ENCODE measurements at places on chromosomes 7 and 10.

DNA sequence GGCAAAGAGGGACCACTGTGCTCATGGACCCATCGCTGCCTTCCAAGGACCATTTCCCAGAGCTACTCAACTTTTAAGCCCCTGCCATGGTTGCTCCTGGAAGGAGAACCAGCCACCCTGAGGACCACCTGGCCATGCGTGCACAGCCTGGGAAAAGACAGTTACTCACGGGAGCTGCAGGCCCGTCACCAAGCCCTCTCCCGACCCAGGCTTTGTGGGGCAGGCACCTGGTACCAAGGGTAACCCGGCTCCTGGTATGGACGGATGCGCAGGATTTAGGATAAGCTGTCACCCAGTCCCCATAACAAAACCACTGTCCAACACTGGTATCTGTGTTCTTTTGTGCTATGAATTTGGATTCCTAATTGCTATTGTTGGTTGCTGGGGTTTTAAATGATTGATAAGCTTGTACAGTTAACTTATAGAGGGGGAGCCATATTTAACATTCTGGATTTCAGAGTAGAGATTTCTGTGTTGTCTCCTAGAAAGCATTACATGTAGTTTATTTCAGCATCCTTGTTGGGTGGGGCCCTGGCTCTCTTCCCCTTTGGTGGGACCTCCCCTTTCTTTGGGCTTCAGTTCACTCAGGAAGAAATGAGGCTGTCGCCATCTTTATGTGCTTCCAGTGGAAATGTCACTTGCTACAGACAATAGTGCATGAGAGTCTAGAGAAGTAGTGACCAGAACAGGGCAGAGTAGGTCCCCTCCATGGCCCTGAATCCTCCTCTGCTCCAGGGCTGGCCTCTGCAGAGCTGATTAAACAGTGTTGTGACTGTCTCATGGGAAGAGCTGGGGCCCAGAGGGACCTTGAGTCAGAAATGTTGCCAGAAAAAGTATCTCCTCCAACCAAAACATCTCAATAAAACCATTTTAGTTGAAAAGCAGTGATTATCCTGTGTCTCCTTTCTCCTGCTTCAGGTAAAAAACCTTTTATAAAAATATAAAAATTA is 19.4 kb downstream of the LAT2 start:
- no peak for DNase-seq

- DNase-seq = no peak
Observed at GRCh38 chr7:44967571-44968446, 11.0 kb downstream of the MYO1G start.

GRCh38 chr10:99530108-99531025 is 2.4 kb upstream of the NKX2-3 start:
- no peak for DNase-seq

DNA sequence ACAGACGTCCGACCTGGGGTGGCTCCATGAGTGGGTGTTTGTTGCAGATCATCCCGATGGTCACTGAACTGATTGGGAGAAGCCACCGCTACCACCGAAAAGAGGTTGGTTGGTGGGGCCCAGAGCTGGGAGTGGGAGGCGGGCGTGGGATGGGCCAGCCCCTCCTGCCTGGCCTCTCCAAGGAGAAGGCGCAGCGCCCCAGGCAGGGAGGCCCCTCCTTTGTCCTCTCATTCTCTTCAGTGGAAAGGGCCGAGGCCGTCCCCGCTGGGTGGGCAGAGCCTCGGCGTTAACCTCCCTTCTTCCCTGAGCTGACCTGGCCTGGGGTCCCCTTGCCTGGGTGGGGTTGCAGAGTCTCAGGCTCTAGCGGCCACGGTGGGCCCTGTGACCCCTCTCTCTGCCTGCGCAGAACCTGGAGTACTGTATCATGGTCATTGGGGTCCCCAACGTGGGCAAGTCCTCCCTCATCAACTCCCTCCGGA is 5.2 kb downstream of the MTG1 start:
- no peak for DNase-seq

- DNase-seq = no peak
Observed at GRCh38 chr10:32190890-32191491, 134.8 kb upstream of the KIF5B start.

DNA sequence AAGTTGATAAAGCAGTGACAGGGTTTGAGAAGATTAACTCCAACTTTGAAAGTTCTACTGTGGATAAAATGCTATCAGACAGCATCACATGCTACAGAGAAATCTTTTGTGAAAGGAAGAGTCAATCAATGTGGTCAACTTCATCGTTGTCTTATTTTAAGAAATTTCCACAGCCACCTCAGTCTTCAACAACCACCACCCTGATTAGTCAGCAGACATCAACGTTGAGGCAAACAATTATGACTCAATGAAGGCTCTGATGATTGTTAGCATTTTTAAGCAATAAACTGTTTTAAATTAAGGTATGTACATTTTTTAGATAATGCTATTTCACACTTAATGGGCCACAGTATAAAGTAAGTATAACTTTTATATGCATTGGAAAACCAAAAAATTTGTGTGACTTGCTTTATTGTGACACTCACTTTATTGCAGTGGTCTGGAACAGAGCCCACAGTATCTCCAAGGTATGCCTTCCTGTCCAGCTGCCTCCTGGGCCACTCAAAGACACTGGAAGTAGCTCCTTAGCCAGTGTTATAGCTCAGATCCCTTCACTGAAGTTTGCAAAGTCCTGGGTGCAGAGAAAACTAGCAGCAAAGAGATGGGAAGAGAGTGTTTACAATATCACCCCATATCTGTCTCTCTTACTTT is 293.1 kb downstream of the ARHGAP12 start:
- DNase-seq = no peak

DNA sequence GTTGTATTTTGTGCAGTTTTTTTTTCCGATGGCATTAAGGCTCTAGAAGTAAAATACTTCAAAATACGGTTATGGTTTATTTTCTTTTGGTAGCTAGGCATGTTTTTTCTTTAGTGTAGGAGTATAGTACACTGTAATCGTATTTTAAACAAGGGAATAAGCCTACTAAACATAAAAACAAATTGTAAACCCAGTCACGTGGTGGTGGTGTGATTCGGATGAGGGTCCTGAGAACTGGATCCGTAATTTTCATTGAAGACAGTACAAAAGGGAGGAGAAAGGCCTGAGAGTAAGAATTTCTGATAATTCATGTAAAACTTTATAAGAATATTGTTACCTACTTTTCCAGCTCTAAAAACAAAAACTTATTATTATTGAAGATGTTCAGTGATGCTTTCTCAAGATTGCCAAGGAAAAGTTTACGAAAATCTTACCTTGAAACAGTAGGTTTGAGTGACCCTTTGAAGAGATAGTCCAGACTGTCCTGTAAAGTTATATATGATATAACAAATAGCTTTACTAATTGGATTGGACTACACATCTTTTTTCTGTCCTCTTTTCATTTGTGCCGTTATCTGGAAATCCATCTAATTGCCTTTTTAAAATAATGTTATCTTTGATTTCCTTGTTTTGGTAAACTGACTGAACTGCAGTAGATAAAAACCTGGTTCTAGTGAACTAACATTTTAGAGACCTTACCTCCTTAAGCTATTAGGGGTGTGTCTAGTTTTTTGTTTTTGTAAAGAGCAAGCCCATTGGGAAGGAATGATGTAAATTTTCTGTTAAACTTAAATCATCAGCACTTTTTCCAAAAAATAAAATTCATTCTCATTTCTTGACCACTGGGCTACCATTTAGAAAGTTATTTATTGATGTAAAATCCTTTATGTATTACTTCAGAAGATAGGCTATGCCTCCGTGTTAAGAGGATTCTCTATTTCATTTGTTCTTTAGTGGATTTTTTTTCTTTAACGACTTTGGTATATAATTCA is 1.0 kb upstream of the PBLD start:
- no peak for DNase-seq

- no peak for DNase-seq
Observed at GRCh38 chr10:121080281-121080891, 229.2 kb downstream of the WDR11 start.

DNA sequence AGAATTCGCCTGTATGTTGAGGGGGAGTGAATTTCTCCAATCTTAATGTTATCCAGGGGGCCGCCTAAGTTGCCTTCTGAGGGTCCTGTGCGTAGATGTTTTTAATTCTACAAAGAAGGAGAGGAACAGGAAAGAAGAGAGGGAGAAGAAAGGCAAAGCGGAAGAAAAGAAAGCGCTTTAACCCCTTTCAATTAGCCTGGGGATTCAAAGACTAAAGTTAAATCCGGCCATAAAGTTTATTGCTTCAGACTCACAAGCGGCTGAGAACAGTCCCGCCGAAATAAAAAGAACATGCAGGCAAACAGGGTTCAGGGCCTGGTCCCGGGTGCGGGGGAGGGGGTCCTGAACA is 4.5 kb downstream of the HOXA5 start:
- no peak for DNase-seq

DNA sequence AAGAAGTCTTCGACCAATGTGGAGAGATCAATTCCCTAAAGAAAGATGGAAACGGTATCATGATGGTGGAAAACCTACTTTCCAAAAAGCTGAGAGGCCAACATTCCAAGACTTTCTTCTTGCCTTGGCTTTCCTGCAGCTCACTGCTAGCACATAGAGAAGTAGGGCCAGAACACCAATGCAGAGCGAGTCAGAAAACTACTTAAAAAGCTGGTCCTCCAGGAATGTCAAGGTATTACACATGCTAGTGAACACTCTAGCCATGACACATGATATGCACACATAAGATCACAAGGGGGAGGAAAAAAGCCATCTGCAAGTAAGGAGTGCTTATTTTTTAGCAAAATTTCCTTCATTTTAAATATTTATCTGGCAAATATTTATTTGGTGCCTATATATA is 22.7 kb downstream of the GPAM start:
- DNase-seq = no peak

DNA sequence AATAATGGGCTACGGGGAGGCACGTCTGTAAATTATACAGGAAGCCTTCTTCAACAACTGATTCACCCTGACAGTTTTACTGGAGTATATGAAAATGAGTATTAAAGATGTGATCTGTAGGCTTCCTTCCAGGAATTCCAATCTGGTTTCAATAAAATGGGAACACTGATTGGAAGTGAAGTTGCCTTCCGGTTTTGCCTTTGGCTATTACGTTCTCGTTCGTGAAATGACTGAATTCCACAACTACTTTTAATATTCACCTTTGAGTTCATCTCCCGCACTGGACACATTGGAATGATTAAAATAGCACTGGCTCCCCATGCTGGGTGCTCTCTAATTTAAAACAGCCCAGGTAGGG is 350.1 kb upstream of the MKI67 start:
- no peak for DNase-seq

- no peak for DNase-seq
Observed at GRCh38 chr10:121579656-121580055, 18.6 kb downstream of the FGFR2 start.

DNA sequence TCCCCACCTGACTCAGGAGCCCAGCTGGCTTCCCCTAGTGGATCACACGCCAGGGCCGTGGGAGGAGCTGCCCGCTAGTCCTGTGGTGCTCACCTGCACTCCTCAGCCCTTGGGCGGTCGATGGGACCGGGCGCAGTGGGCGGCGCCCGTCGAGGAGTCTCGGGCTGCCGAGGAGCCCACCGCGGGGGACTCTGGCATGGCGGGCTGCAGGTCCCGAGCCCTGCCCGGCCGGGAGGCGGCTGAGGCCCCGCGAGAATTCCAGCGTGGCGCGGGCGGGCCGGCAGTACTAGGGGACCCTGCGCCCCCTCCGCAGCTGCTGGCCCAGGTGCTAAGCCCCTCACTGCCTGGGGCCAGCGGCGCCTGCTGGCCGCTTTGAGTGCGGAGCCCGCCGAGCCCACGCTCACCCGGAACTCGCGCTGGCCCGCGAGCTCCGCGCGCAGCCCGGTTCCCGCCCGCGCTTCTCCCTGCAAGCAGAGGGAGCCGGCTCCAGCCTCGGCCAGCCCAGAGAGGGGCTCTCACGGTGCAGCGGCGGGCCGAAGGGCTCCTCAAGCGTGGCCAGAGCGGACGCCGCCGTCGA is 367.9 kb downstream of the TYW1 start:
- no peak for DNase-seq

DNA sequence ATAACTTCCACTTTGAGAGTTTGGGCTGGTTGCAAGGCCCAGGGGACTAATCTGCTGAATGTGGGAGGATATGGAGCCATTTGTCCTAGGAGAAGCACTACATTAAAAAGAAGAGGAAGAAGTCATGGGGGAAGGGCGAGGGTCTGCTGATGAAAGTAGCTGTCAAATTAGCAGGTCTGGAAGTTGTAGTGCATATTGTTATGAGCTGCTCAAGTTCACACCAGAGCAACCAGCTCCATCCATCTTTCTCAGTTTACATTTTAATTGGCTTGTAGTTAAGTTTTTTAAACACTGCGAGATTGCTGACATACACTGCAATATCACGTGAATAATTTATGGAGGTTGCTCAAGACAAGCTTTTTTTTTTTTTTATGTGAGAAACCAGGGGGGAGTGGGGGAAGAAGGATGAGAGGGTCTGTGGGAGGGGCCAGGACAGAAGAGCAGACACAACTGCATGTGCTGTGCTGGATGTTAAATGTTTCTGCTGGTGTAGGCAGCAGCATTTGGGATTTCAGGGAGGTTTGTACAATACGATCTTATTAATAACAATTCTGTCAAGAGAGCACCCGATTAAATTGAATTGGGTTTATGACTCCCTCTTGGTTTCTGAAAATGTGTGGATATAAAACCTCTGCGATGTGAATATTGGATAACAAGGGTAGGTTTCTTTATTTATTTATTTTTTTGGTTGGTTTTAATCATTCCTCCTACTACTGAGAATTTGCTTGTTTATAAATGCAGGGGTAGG is 759.0 kb upstream of the GALNT17 start:
- DNase-seq = no peak

DNA sequence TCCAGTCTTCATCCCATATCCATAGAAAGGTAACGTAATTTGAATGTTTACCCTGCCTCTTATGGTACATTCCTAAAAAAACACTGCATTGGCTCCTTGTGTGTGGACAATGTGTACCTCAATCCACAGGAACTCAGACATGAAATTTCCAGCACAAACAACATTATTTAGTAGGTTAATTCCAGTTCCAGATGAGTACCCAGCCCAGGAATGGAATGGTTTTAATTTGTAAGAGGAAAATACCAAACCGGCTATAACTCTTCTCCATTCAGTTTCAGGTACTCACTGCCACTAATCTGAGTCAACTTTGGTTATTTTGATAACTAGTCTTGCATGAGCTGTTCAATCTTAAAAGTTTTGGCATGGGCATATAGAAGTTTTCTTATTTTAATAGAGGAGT is 39.0 kb downstream of the TFPI2 start:
- DNase-seq = no peak

DNA sequence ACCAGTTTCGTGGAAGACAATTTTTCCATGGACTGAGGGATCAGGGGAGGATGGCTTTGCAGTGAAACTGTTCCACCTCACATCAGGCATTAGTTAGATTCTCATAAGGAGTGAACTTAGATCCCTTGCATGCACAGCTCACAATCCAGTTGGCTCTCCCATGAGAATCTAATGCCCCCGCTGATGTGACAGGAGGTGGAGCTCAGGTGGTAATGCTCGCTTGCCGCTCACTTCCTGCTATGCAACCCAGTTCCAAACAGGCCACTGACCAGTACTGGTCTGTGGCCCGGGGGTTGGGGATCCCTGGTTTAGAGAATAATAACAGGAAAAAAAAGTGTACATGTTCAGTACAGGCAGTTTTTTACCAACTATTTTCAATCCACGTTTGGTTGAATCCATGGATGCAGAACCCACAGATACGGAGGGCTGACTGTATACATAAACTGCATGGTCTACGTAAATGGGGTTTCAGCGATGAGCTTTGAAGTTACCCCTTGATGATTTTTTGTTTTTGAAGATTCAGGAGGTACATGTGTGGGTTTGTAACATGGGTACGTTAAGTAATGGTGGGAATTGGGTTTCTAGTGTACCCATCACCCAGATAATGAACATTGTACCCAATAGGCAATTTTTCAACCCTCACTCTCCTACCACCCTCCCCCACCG is 24.5 kb downstream of the OGDH start:
- DNase-seq = no peak

- no peak for DNase-seq
Observed at GRCh38 chr10:5018134-5018533, 14.5 kb upstream of the AKR1C2 start.
